Chondrocyte (in vitro differentiated cells): ENCODE measurements at places on chromosomes 5 and 9. TPM values are rescaled to one million over a fixed set of nuclear protein-coding genes. Genes with fewer than 3 reads are reported as not detected.

- no peak overlapping the region for H3K4me3 ChIP-seq
- peaks cover 24% of the 10 kb centered on the region for H3K4me1 ChIP-seq
- H3K36me3 ChIP-seq: no peaks in the 10 kb centered on the region
- no peak for DNase-seq
- no peaks in the 10 kb centered on the region for H3K27me3 ChIP-seq
Observed at GRCh38 chr9:78713614-78714405, 416.9 kb downstream of the PSAT1 start.

- DNase-seq: no peak
- no peaks in the 10 kb centered on the region for H3K27me3 ChIP-seq
- H3K36me3 ChIP-seq: no peaks in the 10 kb centered on the region
- H3K4me3 ChIP-seq: no peak overlapping the region
Observed at GRCh38 chr5:112329419-112330090, 89.5 kb downstream of the EPB41L4A start.

DNA sequence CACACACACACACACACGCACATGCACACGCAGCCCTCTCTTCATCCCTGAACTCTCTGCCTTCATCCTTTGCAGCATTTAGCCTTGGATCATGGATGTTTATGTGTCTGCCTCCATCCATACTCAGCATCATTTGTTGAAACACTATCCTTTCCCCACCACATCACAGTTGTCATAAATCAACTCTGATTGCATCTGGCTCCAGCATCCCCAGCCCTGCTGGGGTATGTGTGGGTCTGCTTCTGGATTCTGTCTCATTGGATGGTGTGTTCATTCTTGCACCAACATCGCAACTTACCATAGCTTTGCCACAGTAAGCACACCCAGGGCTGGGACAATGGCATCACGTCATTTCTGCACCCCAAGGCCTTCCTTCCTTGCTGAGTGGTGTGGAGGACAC, 175.4 kb downstream of the RGS3 start:
- no peak overlapping the region for H3K27ac ChIP-seq
- peaks cover 38% of the 10 kb centered on the region for H3K4me1 ChIP-seq
- H3K36me3 ChIP-seq: no peaks in the 10 kb centered on the region
- peak; percentile 26 for DNase-seq
- no peak overlapping the region for H3K4me3 ChIP-seq
- H3K27me3 ChIP-seq: no peaks in the 10 kb centered on the region

SLC1A3 gene
- total RNA-seq: 1.3 to 5.1 TPM (median 1.8 TPM) in 3 replicates

- peaks cover 12% of the 10 kb centered on the region for H3K36me3 ChIP-seq
- no peak overlapping the region for H3K27ac ChIP-seq
- DNase-seq: no peak
- H3K4me1 ChIP-seq: peaks cover 36% of the 10 kb centered on the region
- no peaks in the 10 kb centered on the region for H3K27me3 ChIP-seq
Observed at GRCh38 chr9:137186385-137186784, 2.0 kb downstream of the ANAPC2 start.

DNA sequence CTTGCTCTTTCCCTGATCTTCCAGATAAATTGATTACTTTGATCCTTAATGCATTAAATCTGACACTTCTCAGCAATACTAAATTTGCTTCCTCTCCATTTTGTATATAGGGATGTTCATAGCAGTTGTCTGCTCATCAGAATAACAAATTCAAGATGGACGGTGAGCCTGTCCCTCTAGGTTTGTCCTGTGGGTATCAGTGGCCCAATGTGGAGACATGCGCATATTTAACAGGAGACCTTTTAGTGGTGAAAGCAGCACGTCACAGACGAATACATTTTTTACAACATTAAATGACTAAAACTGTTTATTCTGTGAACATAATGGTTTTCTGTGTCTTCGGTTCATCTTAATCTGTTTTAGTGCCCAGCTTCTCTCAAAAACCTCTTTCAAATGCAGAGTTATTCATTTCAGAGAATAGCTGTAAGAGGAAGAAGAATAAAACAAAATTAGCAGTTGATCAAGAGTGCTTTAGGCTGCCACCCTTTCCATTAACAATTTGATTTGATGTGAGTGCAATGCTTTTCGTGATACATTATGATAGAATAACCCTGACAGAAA, 1970.4 kb upstream of the WWC1 start:
- peaks cover 9% of the 10 kb centered on the region for H3K27me3 ChIP-seq
- no peak overlapping the region for H3K27ac ChIP-seq
- no peaks in the 10 kb centered on the region for H3K4me1 ChIP-seq
- DNase-seq: no peak
- no peak overlapping the region for H3K4me3 ChIP-seq

- H3K36me3 ChIP-seq: no peaks in the 10 kb centered on the region
- peak overlapping the region; percentile 92 for H3K4me3 ChIP-seq
- peaks cover 6% of the 10 kb centered on the region for H3K27me3 ChIP-seq
- peak overlapping the region; percentile 62 for H3K27ac ChIP-seq
Observed at GRCh38 chr9:90641086-90641485, 1.5 kb downstream of the DIRAS2 start.

LECT2 gene
- not detected in 3 replicates for total RNA-seq

- H3K4me1 ChIP-seq: no peaks in the 10 kb centered on the region
- no peak overlapping the region for H3K4me3 ChIP-seq
- H3K27me3 ChIP-seq: peaks cover 35% of the 10 kb centered on the region
- DNase-seq: no peak
- H3K27ac ChIP-seq: no peak overlapping the region
Observed at GRCh38 chr5:37991301-37992299, 151.8 kb upstream of the GDNF start.

- DNase-seq: no peak
- no peak overlapping the region for H3K4me3 ChIP-seq
- H3K27ac ChIP-seq: no peak overlapping the region
- H3K27me3 ChIP-seq: peaks cover 8% of the 10 kb centered on the region
- no peaks in the 10 kb centered on the region for H3K36me3 ChIP-seq
Observed at GRCh38 chr5:11555171-11555570, 349.1 kb downstream of the CTNND2 start.

RGP1 gene
- total RNA-seq: 27.7 to 28.6 TPM (median 27.9 TPM) in 3 replicates

DNA sequence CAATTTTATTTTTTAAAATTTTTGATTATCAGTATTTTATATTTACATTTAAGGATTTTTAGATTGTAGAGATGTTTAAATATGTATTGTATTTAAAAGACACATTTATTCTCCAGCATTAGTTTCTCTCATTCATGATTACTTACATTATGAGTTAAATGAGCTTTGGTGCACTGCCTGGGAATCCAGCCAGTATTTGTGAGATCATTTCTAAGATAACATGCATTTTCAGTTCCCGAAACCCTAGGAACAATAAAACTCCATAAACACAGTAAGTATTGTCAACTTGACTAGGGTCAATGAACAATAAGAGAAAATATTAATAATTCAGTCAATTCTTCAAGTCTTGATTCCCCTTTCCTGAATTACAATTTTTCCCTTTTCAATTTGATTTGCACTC, 403.3 kb downstream of the PLK2 start:
- H3K27me3 ChIP-seq: no peaks in the 10 kb centered on the region
- no peak for DNase-seq
- peaks cover 6% of the 10 kb centered on the region for H3K4me1 ChIP-seq

SLC45A2 gene
- 0.12 to 0.51 TPM in 2 of 3 replicates, not detected in the other for total RNA-seq

DNA sequence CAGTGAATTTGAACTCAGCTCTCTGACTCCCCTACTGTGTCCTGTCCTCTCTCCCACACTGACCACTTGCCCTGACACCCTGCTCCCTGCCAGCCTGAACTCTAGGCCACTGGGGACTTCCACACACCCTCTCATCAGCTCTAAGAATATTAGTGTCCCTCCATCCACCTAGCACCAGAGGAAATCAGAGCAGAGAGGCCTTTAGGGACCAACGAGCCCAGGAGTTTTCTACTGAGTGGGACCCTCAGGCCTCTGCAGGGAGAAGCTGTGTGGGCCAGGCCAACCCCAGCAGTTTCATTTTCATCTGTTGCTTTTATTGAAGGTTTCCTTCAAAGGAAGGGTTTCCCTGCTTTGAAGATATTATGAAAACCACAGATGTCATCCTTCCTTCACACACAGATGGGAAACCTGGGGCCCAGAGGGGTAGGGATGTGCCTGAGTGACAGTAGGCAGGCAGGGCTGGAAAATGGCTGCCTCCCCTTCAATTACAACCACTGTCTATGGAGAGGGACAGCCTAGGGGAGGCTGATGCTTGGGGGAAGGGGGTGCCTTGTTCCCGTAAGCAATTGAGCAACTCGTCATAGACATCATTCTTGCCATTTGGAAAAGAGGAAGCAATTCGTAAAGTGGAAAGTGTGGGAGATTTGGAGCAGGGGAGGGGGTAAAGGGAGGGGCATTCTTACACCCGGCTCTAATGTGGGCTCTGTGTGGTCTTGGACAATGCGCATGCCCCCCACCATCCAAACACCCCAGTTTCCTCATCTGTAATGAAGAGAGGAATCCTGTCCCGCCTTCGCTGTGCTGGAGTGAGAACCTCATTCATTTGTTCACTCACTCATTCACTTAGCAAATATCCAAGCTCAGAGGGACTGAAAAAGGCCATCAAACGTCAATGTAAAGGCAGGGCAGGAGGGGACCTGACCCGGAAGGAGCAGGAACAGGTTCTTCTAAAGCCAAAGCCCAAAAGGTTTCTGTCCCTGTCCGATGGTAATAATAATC, 3.9 kb downstream of the GLIPR2 start:
- peak; percentile 52 for DNase-seq
- peaks cover 80% of the 10 kb centered on the region for H3K4me1 ChIP-seq
- H3K27ac ChIP-seq: no peak overlapping the region

LCN9 gene
- 1.8 to 2.0 TPM in 2 of 3 replicates, not detected in the other for total RNA-seq

- peak; percentile 72 for DNase-seq
- H3K4me3 ChIP-seq: no peak overlapping the region
- no peaks in the 10 kb centered on the region for H3K4me1 ChIP-seq
- H3K27me3 ChIP-seq: peaks cover 53% of the 10 kb centered on the region
- peaks cover 3% of the 10 kb centered on the region for H3K36me3 ChIP-seq
Observed at GRCh38 chr5:1396293-1396816, 48.9 kb downstream of the SLC6A3 start.

- no peak for DNase-seq
- no peaks in the 10 kb centered on the region for H3K36me3 ChIP-seq
- H3K27me3 ChIP-seq: no peaks in the 10 kb centered on the region
- H3K4me3 ChIP-seq: no peak overlapping the region
- no peak overlapping the region for H3K27ac ChIP-seq
Observed at GRCh38 chr9:38727497-38728001, 7.6 kb upstream of the FAM240B start.

DNA sequence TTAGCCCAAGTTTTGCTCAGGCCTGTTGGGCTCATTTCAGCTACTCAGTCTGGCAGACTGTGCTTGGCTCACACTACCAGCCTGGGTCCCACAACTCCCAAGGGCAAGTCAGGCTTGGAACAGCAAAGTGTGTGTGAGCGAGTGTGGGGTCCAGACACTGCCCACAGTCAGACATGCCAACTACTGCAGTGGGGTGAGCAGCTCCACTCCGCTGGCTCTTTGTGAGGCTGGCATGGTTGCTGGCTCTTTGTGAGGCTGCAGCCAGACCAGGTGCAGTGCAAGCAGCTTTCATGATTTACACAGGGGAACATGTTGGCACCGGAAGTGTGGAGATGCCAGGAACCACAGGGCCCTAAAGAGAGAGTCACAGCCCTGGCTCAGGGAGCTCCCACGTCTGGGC, 606.7 kb upstream of the FAM174A start:
- no peak overlapping the region for H3K27ac ChIP-seq
- no peak overlapping the region for H3K4me3 ChIP-seq
- H3K36me3 ChIP-seq: no peaks in the 10 kb centered on the region
- peak; percentile 60 for DNase-seq

GRCh38 chr5:80192507-80193241, 63.2 kb downstream of the SERINC5 start:
- DNase-seq: no peak
- H3K4me1 ChIP-seq: peaks cover 55% of the 10 kb centered on the region
- peak overlapping the region; percentile 39 for H3K4me3 ChIP-seq
- H3K36me3 ChIP-seq: peaks cover 2% of the 10 kb centered on the region
- no peaks in the 10 kb centered on the region for H3K27me3 ChIP-seq
- H3K27ac ChIP-seq: peak overlapping the region; percentile 84

GRCh38 chr5:33375900-33376299, 64.9 kb upstream of the TARS1 start:
- no peaks in the 10 kb centered on the region for H3K27me3 ChIP-seq
- no peaks in the 10 kb centered on the region for H3K4me1 ChIP-seq
- H3K36me3 ChIP-seq: peaks cover 1% of the 10 kb centered on the region
- DNase-seq: no peak
- H3K4me3 ChIP-seq: no peak overlapping the region
- H3K27ac ChIP-seq: no peak overlapping the region

C9 gene
- not detected in 3 replicates for total RNA-seq

NUTM2G gene
- 0.10 to 0.15 TPM in 2 of 3 replicates, not detected in the other for total RNA-seq

- no peak for DNase-seq
- H3K4me3 ChIP-seq: no peak overlapping the region
- no peak overlapping the region for H3K27ac ChIP-seq
- H3K27me3 ChIP-seq: no peaks in the 10 kb centered on the region
Observed at GRCh38 chr9:37916471-37917312, 12.8 kb upstream of the SLC25A51 start.

DBH gene
- total RNA-seq: not detected in 3 replicates
